Activated CD4-positive, alpha-beta T cell treated with anti-CD3 and anti-CD28 coated beads, Interleukin-2, amount 50 U/mL, for 48 hours (primary cell): ENCODE measurements at places on chromosomes 1 and 21.

DNA sequence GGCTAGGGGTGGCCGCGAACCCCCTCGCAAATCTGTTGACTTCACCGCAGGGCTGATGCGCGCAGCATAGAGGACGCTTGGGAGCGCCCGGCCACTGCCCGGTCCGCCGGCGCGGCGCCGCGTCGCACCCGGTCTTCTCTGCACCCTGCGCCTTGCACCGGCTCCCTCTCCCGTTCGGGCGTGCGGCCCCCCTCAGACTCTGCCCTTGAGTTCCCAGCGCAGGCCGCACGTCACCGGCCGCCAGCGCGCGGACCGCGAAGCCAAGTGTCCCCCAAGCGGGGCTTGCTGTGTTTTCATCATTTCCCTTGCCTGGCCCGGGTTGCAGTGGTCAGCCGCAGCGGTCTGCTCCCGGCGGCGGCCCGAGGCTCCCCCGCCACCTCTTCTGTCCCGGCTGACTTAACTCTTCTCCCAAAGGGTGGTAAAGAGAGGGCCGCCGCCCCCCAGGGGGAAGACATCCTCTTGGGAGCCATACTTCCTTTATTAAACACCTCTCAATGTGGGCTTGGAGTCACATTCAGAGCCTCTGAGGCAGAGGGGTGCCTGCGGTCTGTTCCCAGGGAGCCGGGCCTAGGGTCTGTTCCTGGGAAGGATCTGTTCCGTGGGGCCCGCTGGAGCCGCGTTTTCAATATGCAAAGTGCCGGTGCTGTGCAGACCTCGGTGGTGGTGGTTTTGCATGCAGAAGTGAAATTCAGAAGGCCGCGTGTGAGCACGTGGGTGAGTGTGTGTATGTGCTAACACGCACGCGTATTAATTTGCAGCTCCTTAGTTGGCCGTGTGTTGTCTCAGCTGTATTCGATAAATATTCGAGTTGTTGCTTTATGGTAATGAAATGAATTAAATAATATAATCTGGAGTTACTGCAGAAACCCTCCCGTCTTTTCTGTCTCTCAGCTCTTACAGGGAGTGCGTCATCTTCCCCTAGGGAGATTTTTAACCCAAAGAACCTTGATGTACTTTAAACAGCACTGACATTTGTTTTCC is 17.6 kb downstream of the PBX1 start:
- DNase-seq = no peak

GRCh38 chr1:207318072-207318619 is 3.3 kb upstream of the CD55 start:
- no peak for DNase-seq

DNA sequence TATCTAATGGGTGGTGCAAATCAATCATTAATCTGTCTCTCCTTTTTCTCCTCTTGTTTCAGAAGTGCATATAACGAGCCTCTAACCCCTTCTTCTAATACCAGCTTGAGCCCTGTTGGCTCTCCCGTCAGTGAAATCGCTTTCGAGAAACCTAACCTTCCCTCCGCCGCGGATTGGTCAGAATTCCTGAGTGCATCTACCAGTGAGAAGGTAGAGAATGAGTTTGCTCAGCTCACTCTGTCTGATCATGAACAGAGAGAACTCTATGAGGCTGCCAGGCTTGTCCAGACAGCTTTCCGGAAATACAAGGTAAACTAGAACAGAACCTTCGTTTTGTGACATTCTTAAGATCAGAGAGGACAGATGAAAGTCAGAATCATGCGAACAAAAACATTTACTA is 25.3 kb upstream of the VAMP3 start:
- no peak for DNase-seq

DNA sequence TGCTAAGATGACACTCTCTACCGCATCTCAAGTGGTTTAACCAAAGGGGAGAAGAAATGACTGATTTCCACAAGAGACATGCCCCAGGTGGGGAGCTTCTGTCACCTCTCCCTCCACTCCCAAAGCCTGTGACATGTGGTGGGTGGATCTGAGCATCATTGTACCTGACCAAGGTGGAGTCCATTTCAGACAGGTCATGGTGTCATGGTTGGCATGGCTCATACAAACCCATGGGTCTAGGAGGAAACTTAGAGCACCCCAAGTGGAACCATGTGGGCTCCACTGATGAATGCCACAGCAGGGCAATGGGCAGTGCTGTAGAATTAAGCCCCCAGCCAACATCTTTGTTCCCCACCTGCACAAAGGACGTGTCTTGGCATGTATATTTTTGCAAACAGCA is 131.5 kb upstream of the EDN2 start:
- no peak for DNase-seq

- DNase-seq = no peak
These were observed 13.0 kb upstream of the ARHGEF16 start for GRCh38 chr1:3441410-3441847.
